T-helper 22 cell (primary cell): ENCODE measurements at places on chromosomes 12 and 14.

DNA sequence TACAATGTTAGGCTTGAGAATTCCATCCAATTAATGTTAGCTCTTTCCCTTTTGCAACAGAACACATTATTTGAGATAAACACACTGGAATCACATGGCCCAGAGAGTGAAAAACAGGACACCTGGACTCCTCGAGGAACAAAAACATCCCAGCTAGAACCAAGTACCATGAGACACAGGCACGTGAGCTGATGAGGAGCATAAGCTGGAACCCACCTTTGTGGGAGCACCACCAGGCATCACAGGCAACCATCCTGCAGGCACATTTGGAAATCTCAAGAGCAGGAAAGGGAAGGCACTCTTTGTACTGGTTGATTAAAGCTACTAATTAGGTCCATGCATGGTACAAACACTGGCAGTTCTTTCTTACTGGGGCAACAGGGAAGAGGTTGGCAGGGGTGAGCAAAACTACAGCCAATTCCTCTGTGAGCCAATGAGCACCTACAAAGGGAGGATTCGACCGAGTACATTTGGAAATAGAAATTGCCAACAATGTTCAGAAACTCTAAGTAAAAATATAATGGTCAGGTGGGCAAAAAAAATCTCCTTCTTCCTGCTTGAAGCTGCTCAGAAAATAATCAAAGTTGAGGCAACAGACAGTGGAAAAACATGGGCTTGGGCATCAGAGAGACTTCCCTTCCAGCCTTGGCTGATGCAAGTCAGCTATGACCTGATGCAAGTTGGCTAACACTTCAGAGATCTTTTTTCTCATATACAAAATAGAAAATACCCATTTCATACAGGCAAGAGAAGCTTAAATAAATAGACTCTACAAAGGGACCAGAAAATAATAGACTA is 216.7 kb downstream of the NUAK1 start:
- no peak for DNase-seq

GRCh38 chr12:68414988-68415387 is 82.8 kb upstream of the MDM1 start:
- DNase-seq, result no peak

GRCh38 chr12:124592050-124592449 is 24.6 kb upstream of the NCOR2 start:
- DNase-seq, result no peak

GRCh38 chr14:89160437-89160836 is 256.6 kb downstream of the FOXN3 start:
- DNase-seq, result no peak

DNA sequence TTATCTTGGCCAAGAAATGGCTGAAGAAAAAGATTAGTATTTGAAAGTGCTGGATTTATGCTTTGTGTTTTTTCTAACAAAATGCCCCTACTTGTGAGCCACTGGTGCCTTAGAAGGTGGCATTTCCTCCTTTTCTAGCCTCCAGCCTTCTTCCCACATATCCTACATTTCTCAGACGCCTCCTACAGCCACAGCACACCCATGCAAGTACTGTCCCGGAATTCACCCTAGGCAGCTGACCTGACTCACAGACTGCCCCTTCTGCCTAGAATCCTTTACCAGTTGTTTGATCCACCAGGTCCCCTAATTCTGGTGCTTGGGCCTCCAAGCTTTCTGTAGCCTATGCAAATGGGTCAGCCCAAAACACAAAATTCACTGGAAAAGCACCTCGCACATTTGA is 166.0 kb downstream of the FOXN3 start:
- DNase-seq, result no peak

DNA sequence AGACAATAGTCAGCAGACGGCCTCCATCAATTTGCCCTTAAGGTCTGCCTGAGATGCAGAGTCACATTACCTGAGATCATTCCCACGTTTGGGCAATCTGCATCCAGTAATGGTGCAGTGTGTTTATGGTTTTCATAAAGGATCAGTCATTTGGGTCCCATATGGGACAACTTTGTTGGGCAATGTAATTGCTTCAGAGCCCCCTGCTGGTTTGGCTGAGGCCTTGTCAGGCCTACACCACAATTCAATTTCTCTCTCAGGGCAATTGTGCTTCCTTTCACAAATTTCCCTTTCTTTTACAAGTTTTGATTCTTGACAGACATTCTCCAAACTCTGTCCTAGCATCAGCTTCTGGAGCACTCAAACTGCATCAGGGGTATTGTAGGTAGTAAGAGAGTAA is 191.2 kb upstream of the SSTR1 start:
- DNase-seq, result no peak

DNA sequence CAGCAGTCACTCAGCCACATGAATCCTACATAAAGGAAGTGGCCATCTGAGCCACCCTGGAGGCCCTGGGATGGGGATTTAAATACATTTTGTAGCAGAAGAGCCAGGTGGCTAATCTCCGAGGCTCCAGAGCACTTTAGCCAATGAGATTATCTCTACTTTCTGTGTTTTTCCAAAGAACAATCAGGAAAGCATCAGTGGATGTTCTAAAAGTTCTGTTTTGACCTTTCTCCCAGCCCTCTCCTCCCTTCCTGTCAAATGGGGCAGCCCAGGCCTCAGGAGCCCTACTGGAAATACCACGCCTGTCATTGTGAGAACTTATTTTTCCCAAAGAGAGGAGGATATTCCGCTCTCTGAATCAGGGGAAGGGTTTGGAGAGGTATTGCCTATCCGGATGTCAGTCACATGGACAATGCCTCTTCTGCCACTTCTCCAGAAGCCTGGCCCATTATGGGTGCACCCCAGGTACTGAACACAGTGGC is 336.8 kb upstream of the FKBP4 start:
- no peak for DNase-seq

DNA sequence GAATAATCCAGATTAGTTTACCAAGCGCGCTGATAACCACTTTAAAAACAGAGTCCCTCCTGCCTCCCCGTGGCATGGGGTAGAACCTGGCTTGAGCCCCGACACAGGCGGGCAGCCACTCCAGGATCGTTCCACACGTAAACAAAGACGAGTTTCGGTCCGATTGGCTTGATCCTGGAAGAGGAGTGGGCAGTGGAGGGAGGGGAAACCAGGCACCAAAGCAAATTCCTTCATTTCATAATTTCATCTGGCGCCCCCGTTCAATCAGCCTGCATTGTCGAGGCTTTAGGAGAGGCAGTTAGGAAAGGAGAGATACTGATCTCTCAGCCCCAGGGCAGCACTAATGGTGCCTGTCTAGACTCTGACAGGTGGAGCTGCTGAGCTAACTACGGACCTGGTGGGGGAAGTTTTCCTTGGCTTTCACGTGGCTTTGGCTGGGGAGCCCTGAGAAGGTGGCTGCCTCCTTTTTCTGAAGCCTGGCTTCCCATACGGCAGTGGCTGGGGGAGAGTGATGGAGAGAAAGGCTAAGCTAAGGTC is 751 bp upstream of the GPRC5A start:
- DNase-seq, result no peak

DNA sequence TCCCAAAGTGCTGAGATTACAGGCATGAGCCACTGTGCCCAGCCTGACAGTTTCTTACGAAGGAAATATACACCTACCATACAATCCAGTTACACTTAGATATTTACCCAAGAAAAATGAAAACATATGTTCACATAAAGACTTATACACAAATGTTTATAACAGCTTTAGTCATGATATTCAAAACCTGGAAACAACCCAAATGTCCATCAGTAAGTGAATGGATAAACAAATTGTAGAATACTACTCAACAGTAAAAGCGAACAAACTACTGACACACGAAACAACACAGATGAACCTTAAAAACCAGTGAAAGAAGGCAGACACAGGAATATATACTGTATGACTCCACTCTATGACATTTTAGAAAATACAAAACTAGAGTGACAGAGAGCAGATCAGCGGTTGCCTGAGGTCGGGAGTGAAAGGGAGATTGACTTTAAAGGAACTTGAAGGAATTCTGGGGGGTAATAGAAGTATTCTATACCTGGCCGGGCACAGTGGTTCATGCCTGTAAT is 83.6 kb downstream of the SPRING1 start:
- DNase-seq, result no peak

- no peak for DNase-seq
Observed at GRCh38 chr12:24584032-24584675, 364.7 kb downstream of the BCAT1 start.

DNA sequence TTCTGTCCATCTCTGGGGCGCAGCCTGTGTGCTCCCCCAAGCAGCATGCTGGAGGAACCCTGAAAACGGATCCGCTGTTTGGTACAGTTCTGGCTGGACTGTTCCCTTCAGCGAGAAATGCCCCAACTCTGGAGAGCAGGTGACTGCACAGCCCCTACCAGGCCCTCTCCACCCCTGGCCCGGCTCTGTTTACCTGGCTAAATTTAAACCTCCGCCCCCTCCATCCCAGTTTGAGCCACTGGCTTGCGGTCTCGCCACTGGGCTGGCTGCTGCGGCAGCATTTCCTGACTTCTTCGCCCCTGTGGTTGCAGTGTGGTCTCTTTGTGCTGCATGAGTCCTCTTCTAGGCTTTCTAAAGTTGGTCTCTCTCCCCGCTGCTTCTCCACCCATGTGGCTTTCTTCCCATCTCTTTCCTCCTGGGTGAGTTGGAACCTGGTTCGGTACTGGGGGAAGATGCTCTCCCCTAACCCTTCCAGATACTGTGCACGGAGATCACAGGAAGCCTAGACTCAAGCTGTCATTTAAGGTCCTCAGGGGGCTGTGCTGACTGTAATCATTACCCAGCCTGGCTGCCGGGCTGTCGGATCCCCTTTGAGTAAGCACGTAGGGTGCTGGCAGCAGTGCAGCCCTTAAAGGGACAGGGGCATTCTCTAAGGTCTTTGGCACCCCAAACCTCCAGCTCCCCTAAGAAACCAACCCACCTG is 60.6 kb downstream of the FBXL14 start:
- DNase-seq, result no peak

DNA sequence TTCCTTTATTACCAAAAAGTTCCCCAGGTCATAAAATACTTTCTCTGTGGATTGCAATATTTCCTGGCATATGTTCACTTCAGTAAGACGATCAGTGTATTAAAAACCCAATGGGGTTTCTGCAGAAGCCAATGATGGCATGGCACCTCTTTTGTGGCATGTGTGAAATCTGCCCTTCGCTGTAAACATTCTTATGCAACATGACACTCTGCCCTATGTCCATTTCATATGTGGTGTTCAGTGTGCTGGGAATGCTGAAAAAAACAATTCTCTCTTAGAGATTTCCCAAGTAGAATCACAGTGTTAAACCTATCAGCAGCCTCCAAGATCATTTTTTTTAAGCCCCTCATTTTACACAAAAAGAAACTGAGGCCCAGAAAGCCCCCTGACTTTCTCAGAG is 2.3 kb upstream of the MYBPC1 start:
- DNase-seq, result no peak

GRCh38 chr14:104246401-104247335 is 108.3 kb downstream of the KIF26A start:
- DNase-seq, result no peak

- DNase-seq, result no peak
Observed at GRCh38 chr14:103628221-103628683, 759 bp upstream of the KLC1 start.

DNA sequence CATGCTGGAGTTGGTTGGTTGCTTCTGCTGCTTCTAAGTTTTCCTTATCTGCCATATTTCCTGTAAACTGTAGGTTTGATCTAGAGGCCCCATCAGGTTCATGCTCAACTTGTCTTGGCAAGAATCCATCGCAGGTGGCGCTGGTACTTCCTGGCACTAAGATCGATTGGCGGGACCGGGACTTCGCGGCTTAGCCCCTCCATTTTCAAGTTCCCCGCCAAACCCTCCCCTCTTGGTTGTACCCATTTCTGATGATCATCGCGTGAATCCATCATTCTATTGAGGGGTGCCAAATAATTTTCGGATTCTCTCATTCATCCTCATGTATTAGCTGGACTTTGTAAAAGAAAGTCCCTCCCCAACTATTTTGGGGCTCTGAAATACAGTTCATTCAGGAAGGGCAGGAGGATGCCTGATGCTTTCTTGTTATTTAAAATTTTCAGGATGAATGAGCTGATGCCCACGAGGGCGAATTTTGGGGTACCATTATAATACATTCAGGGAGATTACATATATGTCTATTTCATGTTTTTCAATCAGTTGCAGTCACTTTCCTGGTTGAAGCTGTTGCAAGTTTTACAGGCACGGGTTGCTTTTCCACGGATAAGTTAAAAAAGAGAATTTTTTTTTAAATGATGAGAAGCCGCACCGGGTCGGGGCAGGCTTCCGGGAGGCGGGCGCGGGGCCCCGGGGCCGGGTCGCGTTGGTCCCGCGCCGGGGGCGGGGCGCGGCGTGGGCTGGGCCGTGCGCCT is 395 bp upstream of the BRI3BP start:
- DNase-seq, result peak; percentile 74

DNA sequence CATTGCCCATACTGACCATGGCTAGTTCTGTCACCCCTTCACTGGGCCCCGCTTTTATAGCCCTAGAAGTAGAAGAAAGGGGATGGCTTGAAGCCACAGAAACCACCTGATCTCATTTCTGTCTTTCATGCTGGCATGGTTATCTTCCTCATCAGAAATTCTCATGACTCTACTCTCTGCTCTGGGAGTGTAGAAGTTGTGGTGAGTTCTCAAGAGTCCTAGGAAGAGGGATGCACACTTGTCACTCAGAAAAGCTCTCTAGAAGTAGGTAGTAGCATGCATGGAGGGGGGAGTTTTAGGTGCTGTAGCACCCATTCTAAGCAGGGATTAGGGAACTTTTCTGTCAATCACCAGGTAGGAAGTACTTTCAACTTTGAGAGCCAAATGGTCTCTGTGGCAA is 6.1 kb upstream of the CMA1 start:
- DNase-seq, result no peak

GRCh38 chr14:50812856-50813543 is 18.0 kb downstream of the NIN start:
- no peak for DNase-seq

GRCh38 chr12:5335069-5335468 is 96.8 kb upstream of the NTF3 start:
- no peak for DNase-seq

- no peak for DNase-seq
Observed at GRCh38 chr14:65261425-65261920, 151.1 kb upstream of the FUT8 start.

- DNase-seq, result no peak
Observed at GRCh38 chr12:68406134-68406576, 74.0 kb upstream of the MDM1 start.

GRCh38 chr12:60169904-60170303 is 574.1 kb downstream of the SLC16A7 start:
- no peak for DNase-seq

DNA sequence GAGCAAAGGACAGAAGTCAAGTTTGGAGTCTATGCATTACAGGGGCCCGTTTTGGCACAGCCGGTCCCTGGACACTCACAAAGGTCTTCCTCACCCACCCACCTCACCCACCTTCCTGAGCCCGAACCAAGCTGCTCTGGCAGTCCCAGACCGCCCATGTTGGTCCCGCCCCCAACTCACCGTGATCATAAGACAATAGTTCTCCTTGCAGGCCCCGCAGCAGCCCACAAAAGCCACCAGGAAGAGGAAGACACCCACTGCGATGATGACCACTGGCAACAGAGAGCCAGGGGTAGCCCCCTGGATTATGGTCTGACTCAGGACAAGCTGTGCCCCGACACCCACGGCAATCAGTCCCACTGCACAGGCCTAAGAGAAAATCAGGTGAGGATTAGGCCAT is 1.8 kb downstream of the CD63 start:
- no peak for DNase-seq

GRCh38 chr14:22276913-22277816 is 311.9 kb downstream of the DAD1 start:
- DNase-seq, result no peak

- DNase-seq, result no peak
Observed at GRCh38 chr14:79442786-79443185, 768.5 kb downstream of the DIO2 start.
